ENCODE measurements at places on chromosomes 4 and X. TPM values are rescaled to one million over a fixed set of nuclear protein-coding genes. Genes with fewer than 3 reads are reported as not detected.

DNA sequence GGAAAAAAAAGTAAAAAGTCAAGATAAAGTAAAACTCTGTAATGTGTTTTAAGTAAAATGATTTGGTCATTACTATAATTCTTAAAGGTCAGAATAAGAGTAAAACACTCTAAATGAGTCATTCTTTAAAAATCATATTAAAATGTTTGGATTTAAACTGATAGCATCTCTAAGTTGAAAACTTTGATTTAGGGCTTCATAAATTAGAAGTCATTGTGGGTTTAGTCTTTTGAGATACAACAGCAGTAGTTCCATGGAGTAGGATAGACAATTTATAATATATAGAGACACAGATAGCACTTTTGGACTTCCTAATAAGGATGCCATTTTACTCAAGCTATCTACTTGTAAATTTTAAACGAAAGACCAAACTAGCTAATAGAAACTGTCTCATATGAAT is 77.1 kb upstream of the PABPC4L start:
- no peak overlapping the region for H3K27ac ChIP-seq
- no peaks in the 10 kb centered on the region for H3K27me3 ChIP-seq
- DNase-seq, result no peak
- no peak overlapping the region for H3K4me3 ChIP-seq
- H3K4me1 ChIP-seq, result no peaks in the 10 kb centered on the region

Gene GC
- 0.18 TPM for polyA plus RNA-seq

Gene NUDT11
- not detected for polyA plus RNA-seq

- H3K36me3 ChIP-seq, result no peaks in the 10 kb centered on the region
- no peaks in the 10 kb centered on the region for H3K4me1 ChIP-seq
- H3K27ac ChIP-seq, result no peak overlapping the region
- H3K4me3 ChIP-seq, result no peak overlapping the region
Measured at GRCh38 chr4:105624530-105624929, 72.1 kb downstream of the ARHGEF38 start.

GRCh38 chr4:75672461-75673026 is 667 bp downstream of the G3BP2 start:
- H3K4me1 ChIP-seq, result peaks cover 48% of the 10 kb centered on the region
- H3K4me3 ChIP-seq, result peak overlapping the region; percentile 87
- no peaks in the 10 kb centered on the region for H3K36me3 ChIP-seq
- no peaks in the 10 kb centered on the region for H3K27me3 ChIP-seq

Gene CNKSR2
- not detected for polyA plus RNA-seq

Gene PHOX2B
- not detected for polyA plus RNA-seq

Gene P2RY10
- not detected for polyA plus RNA-seq

DNA sequence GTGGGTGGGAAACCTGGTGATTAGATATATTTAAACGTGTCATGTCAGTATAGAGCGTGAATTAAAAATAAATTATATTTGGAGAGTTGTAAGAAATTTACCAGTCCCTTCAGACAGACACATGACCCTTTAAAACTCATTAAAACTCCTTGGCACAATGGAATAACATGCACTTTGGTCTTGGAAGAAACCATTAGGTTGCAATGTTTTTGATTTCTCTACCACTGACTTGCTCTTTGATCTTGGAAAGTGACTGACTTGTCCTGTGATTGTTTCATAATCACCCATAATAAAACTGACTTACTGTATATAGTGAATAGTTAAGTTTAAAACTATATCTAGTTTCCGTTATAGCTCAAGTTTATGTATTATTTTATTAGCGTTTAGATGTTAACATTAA is 35.8 kb downstream of the FHL1 start:
- no peaks in the 10 kb centered on the region for H3K27me3 ChIP-seq
- DNase-seq, result no peak
- H3K27ac ChIP-seq, result no peak overlapping the region
- H3K4me1 ChIP-seq, result no peaks in the 10 kb centered on the region
- H3K36me3 ChIP-seq, result no peaks in the 10 kb centered on the region

- H3K36me3 ChIP-seq, result no peaks in the 10 kb centered on the region
- H3K27me3 ChIP-seq, result peaks cover 69% of the 10 kb centered on the region
- H3K4me1 ChIP-seq, result peaks cover 12% of the 10 kb centered on the region
- no peak overlapping the region for H3K4me3 ChIP-seq
- no peak overlapping the region for H3K27ac ChIP-seq
- DNase-seq, result no peak
Measured at GRCh38 chr4:1566838-1567518, 117.1 kb downstream of the FAM53A start.

Gene PCDH7
- not detected for polyA plus RNA-seq

GRCh38 chr4:186159613-186160012 is 31.8 kb upstream of the CYP4V2 start:
- H3K27ac ChIP-seq, result no peak overlapping the region
- DNase-seq, result no peak
- no peak overlapping the region for H3K4me3 ChIP-seq
- no peaks in the 10 kb centered on the region for H3K36me3 ChIP-seq
- peaks cover 15% of the 10 kb centered on the region for H3K27me3 ChIP-seq

DNA sequence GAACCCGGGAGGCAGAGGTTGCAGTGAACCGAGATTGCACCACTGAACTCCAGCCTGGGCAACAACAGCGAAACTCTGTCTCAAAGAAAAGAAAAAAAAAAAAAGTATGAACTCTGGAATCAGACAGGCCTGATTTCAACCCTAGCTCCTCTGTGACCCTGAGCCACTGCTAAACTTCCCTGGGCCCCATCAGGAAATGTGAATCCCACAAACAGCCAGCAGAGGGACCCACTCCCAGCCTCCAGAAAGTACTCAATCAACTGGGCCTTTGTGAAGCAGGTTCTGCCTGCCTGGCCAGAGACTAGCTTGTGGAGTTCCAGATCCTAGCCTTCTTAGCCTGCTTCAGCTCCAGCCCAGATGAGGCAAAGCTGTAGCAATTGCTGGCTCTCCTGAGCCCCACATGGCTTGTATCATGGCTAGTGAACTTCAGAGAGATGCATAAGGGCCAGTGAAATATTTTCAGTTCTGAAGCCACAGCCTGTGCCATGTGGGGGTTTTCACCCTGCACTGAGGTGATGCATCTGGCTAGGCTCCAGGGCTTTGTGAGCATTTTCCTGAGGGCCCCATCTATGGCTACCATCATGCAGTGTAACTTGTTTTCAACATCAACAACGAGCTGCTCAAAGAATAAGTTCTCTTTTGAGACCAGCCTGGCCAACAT is 7.2 kb upstream of the IDS start:
- no peak overlapping the region for H3K27ac ChIP-seq
- no peaks in the 10 kb centered on the region for H3K36me3 ChIP-seq
- DNase-seq, result peak; percentile 49
- H3K4me3 ChIP-seq, result no peak overlapping the region
- peaks cover 10% of the 10 kb centered on the region for H3K4me1 ChIP-seq

Measured in HepG2 (cell line).